Naive thymus-derived CD8-positive, alpha-beta T cell (primary cell): ENCODE measurements at places on chromosomes 1 and 21.

DNA sequence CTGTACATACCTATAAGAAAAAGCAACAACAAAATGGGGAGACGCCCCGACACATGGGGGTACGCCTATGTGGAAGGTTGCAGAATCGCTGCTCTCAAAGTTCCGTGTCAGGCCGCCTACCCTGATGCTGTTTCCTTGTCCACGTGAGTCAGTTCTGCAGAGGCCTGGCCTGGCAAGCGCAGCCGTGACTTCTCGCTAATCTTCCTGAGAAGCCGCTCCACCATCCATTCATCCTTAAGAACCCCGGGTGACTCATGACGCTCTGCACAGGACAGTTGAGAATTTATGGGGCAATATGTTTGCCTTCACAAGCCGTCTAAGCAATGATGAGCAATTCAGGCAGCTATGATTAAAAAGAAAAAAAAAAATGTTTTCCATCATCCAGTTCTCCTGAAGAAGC lies 122.3 kb upstream of the TMPRSS2 start:
- DNase-seq: no peak

- no peak for DNase-seq
Observed at GRCh38 chr1:31795801-31796621, 19.8 kb downstream of the SPOCD1 start.

GRCh38 chr1:197800379-197801110 lies 25.3 kb upstream of the DENND1B start:
- DNase-seq: no peak

DNA sequence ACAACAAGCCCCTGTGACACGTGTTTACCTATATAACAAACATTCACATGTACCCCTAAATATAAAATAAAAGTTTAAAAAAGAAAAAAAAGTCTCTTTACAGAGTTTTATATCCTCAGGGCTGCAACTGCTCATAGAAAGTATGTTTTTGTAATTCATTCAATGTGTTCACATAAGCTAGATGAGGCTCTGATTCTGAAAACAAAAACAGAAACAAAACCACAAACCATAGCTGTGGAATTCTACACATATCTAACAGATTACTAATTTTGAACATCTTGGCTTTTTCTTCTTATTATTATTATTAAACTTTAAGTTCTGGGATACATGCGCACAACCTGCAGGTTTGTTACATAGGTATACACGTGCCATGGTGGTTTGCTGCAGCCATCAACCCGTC lies 579.6 kb upstream of the ZRANB2 start:
- DNase-seq: no peak

- peak; percentile 88 for DNase-seq
Observed at GRCh38 chr1:235867903-235868469, 1.3 kb upstream of the LYST start.

GRCh38 chr1:113146242-113147072 lies 73.5 kb downstream of the LRIG2 start:
- no peak for DNase-seq
